NCI-H2029 (cell line): ENCODE measurements at places on chromosomes 12 and 14.

GRCh38 chr14:63852271-63852816 lies 460 bp upstream of the SYNE2 start:
- no peak for DNase-seq

GRCh38 chr14:23817164-23817767 lies 136.3 kb upstream of the DHRS4 start:
- DNase-seq, result no peak

DNA sequence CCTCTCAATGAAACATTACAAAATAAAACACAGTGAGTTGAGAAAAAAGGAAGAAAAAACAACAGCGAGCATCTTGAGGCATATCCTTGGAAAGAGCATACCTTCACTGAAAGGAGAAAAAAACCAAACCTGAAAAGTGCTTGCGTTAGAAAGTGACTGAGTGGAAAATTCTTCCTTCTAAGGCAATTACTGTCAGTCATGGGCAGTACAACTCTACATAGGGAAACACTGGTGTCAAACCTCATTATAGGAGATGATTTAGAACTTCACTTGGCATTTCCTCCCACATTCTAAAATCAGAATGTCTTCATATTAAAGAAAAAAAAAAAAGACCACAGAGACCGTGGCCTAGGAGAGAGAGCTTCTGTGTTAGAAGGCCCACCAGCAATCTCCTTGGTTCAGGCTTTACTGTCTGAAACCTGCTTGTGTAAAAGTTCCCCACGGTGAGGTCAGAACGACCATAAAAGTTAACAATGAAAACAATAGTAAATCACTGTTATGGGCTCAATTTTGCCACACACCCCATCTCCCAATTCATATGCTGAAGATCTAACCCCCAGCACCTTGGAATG lies 91.1 kb upstream of the CRY1 start:
- DNase-seq, result no peak

DNA sequence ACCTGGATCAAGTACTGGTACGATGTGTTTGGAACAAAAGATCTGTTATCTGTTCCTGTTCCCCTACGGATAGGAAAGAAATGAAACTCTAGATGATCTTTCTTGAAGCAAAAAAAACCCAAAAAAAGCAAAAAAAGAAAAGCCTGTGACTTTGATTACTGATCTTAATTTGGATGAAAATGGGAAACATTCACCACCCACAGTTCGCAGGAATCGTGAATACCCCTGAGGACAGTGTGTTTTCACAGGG lies 138.7 kb upstream of the LMNTD1 start:
- no peak for DNase-seq

GRCh38 chr14:101875727-101876554 lies 88.4 kb upstream of the DYNC1H1 start:
- DNase-seq, result no peak
